ENCODE measurements at places on chromosomes 13 and 19.

DNA sequence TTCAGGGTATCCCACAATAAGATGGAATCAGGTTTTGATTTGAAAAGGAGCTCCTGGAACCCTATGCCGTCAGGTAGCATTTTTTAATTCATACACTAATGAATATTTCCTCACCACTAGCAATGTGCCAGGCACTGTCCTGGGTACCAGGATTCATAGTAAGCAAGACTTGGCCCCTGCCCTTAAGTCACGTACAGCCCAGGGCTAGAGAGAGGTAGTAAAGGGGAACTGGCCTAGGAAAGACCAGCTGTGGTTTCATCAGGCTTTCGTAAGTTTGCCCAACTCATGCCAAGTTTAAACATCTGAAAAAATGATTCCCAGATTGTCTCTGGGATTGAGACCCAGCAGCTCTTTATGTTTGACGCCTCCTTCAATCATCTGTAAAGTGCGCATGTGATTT, 45.9 kb upstream of the AMER2 start:
- DNase-seq = no peak

DNA sequence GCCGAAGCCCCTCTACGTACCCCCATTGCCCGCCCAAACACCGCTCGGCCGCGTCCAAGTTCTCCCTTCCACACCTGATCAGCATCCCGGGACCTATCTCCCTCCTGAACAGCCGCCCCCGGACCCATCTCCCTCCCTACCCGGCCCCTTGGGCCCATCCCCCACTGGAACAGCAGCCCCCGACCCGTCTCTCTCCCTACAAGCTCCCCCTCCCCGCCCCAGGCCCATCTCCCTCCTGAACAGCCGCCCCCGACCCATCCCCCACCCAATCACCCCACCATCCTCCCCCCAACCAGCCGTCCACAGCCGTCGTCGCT, 610 bp downstream of the ZSCAN1 start:
- DNase-seq = no peak

- DNase-seq = no peak
Observed at GRCh38 chr13:100675661-100676129, 1.1 kb upstream of the TMTC4 start.

GRCh38 chr13:102089177-102089576, 312.7 kb downstream of the FGF14 start:
- DNase-seq = no peak

- no peak for DNase-seq
Observed at GRCh38 chr19:13969897-13970296, 17.6 kb downstream of the DCAF15 start.

- no peak for DNase-seq
Observed at GRCh38 chr19:12052091-12052496, 667 bp downstream of the ZNF878 start.

Data from H54 (cell line).